ENCODE measurements at places on chromosomes 12 and 14.

- no peak for DNase-seq
Measured at GRCh38 chr14:77843195-77843594, 43.3 kb downstream of the ADCK1 start.

GRCh38 chr12:20716037-20716436 is 20.9 kb downstream of the SLCO1C1 start:
- no peak for DNase-seq

- DNase-seq, result peak; percentile 45
Measured at GRCh38 chr14:96166461-96167223, 38.0 kb upstream of the BDKRB2 start.

DNA sequence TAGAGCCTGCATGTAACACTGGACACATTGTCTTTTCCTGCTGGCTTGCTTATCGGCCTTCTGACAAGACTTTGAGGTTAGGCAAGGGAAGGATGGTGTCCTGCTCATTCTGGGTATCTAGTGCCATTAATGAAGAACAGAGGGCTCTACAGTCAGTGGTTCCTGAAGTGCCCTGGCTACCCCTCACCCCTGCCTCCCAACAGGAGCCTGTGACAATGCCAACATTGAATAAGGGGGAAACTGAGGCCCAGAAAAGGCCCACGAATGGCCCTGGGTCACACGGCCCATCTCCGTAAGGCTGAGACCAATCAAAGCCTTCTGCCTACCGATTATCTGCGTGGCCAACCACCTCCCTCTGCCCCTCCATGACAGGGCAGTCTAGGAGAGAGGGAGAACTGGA is 2.1 kb downstream of the IFI27L2 start:
- DNase-seq, result no peak

GRCh38 chr14:90491221-90491885 is 94.5 kb downstream of the CALM1 start:
- peak; percentile 44 for DNase-seq

DNA sequence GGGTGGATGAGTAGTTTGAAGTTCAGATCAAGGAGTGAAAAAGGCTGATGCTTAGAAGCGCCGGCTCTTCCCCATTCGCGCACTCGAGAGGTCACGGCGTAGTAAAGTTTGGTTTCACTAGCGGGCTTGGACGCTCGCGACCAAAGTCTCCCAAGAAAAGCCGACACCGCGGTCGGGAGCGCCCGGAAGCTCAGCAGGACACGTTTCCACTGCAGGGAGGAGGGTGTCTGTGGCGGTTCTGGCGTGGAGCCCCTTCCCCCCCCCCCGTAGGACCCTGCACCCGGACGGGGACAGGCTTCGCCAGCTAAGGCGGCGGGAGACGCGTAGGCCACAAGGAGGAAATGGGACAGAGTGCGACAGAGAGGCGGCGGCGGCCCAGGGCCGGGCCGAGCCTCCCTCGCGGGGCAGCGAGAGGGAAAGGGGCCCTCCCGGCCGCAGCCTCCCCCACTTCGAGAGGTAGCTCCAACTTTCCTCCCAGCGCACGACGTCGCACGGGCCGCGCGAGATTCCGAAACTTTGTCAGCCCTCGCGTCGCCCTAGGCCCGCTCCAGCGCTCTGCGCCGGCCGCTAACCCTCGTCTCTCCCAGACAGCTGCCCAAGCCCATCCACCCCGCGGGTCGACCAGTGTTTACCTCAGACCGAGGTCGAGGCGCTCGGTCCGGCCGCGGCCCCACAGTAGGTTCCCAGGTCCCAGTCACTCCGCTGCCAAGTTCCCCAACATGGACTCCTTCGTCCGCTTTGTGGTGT is 480 bp downstream of the SCAF11 start:
- peak; percentile 52 for DNase-seq

DNA sequence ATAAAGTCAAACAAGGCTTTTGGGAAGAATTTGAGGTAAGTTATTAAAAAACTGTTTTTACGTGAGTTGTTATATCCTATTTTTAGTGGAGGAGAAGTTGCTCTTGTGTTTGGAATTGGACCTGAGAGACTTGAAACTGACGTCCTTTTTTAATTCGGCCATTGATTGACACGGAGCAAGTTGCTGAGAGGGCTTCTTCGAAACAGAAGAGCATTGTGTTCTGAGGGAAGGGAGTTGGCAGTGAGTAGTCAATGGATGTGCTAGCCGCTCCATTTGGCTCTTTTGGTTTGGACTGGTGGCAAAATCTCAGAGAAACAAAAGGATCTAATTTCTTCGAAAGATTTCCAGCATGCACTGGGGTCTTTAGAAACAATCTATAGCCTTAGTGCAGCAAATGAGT is 37.3 kb downstream of the PTPN11 start:
- DNase-seq, result no peak

- DNase-seq, result peak; percentile 39
Measured at GRCh38 chr12:53097564-53098353, at the start of gene IGFBP6. Gene IGFBP6 (plus strand): TSS chr12:53097667. CDS start chr12:53097718, 51 bp downstream.

DNA sequence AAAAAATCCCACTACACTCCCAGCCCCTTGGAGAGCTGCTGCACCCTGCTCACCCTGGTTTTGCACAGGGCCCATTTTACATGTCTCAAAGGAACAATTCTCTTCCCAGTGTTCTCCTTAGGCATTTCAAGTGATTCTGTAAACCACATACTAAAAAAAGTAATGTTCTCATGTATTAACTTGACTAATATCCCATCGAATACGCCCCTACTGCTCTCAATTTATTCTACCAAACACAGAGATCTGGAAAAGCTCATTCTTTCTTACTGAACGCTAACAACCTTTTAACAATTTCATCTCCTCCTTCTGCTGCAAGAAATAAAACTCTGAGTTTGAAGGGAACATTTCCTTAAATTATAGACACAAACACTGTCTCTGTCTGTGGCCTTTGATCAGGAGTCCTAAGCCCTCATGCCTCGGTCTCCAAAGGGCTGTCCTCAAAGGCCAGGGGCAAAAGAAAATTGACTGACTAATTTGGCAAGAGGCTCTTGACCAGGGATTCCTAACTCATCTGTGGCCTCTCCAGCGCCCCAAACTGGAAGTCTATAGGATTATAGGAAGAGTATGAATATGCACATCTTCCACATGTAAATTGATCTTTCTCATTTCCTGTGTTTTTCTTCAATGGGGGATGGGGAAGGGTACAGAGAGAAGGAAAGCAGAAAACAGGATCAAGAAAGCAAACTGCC is 17.1 kb upstream of the TSPAN11 start:
- peak; percentile 32 for DNase-seq

DNA sequence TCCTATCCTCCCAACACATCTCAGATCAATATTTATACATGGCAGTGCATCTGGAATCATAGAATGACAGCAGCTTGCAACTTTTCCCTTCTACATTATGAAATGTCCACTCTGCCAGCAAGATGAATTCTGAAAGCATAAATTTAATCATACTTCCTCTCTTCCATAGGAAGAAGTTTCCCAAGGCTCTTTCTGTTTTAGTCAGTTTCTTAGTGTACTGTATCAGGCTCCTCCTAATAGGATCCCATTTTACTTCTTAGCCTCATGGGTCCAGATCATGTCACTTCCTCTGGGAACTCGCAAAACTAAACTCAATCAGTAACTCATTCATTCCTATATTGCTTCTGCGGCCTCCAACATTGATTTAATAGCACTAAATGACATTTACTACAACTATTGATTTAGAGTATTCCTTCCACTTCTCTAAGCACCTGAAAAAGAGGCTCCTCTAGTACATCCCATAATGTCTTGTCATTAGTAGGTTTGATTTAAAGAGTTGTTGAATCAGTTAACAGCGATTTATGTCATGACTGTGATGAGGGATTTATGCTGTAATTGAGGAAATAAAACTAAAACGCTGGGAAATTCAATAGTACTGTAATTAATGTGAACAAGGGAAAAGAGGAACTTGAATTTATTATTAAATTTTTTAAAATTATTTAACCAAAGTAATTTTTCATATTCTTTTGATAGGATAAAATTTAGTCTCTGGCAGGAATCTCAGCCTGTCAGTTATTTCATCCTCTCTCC is 4.0 kb downstream of the CLEC1A start:
- no peak for DNase-seq

- DNase-seq, result peak; percentile 90
Measured at GRCh38 chr14:91858536-91859275, 8.6 kb downstream of the TC2N start.

DNA sequence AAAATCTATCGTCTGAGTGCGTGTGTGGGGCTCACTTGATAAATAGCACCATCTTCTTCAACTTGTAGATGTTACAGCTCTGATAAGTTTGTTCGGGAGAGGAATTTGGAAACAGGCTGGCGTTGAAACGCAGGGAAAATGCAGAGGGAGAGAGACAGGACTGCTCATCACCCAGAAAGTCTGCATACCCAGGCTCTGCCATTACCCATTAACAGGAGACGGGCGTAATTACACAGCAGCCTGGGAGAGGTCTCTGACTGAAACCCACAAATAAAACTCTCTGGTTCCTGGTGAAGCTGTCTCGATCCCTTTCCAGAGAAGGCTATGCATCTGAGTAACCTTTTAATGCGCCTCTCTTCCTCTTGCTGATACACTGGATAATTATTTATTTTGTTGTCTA is 547.3 kb downstream of the BCL11B start:
- DNase-seq, result no peak

DNA sequence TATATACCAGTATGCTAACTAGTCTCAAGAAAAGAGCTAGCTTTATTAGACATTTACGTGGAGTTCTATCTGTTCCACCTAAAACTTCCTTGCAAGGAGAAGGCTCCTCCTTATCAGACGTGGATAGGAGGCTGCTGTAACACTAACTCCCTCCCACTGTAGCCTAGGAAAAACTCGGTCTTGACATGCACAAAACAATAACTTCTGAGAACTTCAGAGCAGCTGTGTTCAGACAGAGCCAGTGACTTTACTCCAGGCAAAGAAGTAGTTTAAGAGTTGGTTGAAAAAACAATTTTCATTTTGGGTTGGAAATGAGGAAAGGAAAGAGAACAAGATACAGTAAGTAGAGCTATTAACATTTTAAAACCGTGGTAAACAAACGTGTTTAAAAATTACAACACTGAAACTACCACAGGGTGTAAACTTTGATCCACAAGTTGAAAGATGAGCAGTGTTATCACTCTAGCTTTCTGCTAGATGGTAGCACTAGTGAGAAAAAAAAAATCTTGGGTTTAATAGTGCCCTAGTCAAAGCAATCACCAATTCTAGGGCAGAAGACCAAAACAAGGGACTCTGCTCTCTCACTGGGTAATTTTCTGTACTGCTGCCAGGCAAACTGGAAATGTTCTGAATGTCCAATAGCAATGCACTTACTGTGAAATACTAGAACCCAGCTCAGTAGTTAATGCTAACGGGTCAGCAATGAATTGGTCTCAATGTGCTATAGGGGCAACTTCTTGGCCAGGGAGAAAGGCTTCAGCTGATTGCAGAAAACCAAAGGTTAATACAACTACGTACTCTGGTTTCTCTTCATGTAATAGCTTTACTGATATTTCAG is 2.4 kb downstream of the ATF7 start:
- DNase-seq, result peak; percentile 61

GRCh38 chr12:32032205-32032810 is 73.1 kb downstream of the RESF1 start:
- DNase-seq, result peak; percentile 40

DNA sequence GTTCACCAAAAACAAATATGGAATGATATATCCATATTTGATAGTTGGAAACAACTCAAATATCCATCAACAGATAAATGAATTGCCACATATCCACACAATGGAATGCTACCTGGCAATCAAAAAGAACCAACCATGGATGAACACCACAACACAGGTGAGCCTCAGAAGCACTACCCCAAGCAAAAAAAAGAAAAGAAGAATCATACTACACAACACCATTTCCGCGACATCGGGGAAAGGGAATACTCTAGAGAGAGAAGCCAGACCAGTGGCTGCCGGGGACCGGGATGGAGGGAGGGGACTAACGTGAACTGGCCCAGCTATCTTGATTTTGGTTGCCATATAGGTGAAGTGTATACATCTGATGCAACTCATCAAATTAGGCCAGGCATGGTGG is 41.4 kb downstream of the SCARB1 start:
- DNase-seq, result no peak

GRCh38 chr12:82329508-82329907 is 28.7 kb downstream of the CCDC59 start:
- no peak for DNase-seq

DNA sequence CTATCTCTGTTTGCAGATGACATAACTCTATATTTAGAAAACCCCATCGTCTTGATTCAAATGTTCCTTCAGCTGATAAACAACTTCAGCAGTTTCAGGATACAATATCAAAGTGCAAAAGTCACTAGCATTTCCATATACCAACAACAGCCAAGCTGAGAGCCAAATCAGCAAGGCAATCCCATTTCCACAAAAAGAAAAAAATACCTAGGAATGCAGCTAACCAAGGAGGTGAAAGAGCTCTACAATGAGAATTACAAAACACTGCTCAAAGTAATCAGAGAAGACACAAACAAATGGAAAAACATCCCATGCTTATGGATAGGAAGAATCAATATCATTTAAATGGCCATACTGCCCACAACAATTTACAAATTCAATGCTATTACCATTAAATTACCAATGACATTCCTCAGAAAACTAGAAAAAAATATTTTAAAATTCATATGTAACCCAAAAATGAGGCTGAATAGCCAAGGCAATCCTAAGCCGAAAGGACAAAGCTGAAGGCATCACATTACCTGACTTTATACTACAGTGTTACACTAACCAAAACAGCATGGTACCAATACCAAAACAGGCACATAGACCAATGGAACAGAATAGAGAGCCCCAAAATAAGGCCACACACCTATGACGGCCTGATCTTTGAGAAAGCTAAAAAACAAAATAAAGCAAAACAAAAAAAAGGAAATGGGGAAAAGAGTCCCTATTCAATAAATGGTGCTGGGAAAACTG is 901.7 kb downstream of the LRFN5 start:
- DNase-seq, result no peak

DNA sequence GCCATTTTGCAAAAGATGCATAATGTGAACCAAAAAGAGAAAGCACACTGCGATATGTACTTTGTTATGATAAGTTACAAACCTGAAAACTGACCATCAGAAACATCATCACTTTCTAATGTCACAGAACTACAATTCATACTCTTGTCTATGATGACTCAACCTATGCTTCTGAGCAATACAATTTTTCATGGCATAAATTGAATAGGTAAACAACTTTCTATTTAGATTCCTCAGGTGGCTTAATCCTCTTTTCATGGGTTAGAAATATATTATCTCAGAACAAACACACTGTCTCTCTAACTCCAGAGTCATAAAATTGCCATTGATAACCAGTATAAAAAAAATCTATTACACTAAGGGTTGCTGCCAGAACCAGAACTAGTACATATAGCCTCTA is 1715.0 kb upstream of the FLRT2 start:
- no peak for DNase-seq

GRCh38 chr12:122022393-122023338 is 982 bp downstream of the BCL7A start:
- DNase-seq, result peak; percentile 20
